Mammary epithelial cell (primary cell): ENCODE measurements at places on chromosomes 6 and 20.

DNA sequence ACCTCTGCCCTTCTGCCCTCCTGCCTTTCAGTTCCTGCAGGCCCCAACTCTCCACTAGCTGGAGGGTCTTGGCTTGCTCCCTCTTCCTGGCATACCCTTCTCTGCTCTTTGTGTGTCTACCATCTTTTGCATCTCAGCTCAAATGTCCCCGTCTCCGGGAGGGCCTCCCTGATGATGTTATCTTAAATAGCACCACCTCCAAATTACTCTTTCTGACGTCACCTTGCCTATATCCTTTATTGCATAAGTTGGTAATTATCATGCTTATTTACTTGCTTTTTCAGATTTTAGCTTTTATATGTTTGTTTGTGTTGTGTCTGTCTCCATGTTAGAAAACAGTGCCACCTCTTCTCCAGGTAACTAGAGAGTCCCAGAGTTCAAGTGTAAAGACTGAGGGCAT is 36.0 kb upstream of the FYN start:
- DNase-seq = no peak

DNA sequence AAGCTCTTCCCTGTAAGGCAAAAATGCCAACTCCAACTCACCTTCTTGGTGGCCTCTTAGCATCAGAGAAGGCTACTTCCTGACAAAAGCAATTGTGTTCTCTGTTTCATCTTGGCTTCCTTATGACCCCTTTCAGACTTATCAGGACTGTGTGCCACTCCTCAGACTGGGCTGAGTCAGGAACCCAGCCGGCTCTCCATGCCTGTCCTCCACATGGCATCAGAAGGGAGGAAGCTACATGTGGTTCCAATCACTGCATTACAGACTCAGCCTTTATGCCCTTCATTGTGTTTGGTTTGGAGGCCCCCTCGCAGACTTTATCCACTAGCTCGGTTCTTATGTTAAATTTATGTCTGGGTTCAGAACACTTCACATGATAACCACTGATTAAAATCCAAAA is 142.5 kb downstream of the SLC24A3 start:
- DNase-seq = no peak

DNA sequence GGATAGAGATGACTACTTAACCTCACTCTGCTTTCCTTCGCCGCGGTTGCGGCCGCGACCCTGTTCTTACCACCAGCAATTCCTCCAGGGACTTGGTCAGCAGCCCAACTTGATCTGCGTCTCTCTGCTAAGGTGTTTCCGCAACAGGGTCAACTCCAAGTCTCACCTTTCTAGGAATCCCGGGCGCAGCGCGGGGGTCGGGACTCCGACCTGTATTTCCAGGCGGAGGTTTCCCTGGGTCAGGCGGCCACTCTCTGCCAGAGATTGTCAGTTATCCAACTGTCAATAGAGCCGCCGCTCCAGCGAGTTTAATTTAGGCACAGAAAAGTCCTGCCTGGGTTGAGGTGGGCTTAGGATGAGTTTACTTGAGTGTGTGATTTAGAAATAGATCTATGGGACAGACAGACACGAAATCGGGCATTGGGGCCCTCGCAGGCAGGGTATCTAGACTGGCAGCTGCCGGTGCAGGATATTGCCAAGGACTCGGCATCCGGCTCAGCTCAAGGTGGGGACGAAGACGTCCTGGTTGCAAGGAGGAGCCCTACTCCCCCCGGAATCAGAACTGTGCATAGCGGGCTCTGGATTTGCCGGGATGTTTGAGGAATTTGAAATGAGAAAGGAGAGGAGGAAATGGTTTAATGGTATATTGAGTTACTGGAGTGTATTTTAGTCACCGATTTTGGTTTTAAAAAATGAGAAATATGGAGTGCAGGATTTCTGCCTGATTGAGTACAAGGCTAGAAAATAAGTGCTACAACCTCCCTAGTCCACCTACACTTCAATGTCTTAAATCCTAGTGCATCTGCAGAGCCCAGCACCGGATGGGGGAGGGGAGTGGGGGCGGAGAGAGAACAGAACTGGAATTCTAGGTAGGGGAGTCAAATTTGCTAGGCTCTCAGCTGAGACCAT is 23.7 kb downstream of the POM121L2 start:
- DNase-seq = no peak

- no peak for DNase-seq
These were observed 179.9 kb downstream of the CDC5L start for GRCh38 chr6:44567406-44567805.

- DNase-seq = no peak
These were observed 169.5 kb upstream of the THEMIS start for GRCh38 chr6:128070406-128070805.

DNA sequence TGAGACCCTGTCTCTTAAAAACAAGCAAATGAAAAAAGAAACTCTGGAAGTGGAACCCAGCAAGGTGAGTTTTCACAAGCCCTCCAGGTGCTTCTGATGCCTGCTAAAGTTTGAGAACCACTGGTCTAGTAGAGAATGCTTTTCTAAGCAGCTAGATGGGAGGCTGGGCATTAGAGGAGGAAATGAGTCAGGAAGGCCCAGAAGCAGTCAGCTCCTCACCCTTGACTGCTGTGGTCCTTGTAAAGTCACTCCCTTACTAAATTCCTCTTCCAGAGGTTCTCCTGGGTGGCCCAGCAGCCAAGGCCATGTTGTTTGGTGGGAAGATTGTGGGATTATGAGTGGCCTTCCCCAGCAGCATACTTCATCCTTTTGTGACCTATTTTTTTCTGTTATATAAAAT is 52.0 kb upstream of the FYN start:
- peak; percentile 60 for DNase-seq

DNA sequence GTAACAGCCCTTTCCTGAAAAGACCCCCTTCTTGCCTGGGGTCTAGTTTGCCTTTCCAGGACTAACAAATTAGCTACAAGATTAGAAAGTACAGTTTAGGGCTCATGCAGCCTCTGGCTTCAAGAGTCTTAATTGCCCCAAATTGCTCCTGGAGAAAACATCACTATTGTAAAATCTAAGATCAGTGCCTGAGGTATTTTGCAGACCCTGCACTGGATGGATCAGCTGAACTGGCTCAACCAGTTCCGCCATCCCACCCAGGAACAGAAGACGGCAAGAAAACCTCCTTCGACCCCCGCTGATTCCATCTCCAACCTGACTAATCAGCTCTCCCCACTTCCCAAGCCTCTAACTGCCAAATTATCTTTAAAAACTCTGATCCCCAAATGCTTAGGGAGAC is 236.5 kb upstream of the KCNG1 start:
- DNase-seq = no peak

GRCh38 chr20:32206760-32207625 is 550 bp downstream of the PLAGL2 start:
- DNase-seq = no peak

DNA sequence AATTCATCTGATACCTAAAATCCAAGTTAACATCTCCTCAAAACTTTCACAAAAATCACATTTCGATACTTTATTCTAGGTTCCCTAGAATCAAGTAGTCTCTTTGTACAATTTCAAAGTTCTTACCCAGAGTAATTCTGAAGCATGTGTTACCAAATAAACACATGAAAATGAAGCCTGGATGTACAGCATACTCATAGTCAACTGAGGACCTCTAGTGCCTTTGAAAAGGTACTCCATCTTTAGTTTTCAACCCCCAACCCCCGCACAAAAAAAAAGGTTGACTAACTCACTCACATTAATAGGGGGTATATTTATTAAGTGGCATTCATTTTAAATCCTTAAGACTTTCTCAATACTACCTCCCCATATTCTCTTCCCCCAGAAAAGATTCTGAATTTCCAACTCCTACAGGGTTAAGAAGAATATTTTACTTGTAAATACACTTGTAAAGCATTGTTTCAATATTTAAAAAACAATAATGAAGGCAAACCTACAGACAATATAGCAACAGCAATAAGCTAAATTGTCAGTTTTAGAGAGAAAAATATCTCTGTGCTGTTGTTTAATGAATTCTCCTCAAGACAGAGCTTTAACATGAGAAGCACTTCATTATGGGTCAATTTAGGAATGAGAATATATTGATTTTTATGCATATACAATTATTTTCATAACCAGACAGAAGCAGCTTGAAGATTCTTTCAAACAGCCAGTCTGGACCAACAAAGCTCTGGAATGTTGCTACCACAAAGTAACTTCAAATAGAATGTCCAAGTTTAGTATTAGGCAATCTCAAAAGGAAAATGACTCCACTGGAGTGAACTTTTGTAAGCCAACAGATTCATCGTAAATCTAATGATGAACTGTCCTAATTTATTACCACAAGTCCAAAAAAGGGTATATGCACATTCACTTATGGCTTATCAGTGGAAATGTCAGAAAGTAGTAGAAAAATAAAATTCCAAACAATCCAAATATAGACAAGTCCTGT is 3.3 kb downstream of the PLN start:
- DNase-seq = peak; percentile 37

- DNase-seq = no peak
These were observed 102.0 kb downstream of the SMLR1 start for GRCh38 chr6:130929036-130929678.

DNA sequence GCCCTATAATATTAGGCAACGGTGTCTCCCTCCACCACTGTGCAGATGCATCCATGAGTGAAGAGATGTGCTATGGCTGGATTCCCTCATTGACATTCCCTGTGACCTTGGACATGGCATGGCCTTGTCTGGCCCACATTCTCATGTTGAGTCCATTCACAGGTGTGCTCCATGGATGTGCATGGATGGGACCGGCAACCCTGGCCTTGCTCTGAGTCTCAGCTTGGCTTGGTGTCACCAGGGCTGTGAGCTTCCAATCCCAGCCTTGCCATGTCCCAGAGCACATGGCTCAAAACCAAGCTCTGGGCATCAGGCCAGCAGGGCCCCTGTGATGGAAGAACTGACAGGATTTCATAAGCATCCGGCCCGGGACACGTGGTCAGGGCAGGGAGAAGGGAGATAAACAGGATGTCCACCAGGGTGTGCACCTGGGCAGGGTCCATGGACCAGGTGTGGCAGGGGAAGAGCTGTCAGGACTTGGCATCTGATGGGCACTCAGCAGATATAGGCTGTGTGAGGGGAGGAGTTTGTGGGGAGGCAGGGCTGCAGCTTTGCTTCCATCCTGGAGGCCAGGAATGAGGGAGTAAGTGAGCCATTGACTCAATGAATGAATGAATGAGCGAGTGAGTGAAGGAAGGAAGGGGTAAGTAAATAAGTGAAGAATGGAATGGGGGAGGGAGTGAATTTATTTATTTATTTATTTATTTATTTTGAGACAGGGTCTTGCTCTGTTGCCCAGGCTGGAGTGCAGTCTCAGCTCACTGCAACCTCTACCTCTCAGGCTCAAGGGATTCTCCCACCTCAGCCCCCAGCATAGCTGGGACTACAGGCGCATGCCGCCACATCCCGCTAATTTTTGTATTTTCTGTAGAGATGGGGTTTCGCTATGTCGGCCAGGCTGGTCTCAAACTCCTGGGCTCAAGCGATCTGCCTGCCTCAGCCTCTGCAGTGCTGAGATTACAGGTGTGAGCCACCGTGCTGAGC is 15.7 kb downstream of the NRSN2 start:
- DNase-seq = peak; percentile 95

DNA sequence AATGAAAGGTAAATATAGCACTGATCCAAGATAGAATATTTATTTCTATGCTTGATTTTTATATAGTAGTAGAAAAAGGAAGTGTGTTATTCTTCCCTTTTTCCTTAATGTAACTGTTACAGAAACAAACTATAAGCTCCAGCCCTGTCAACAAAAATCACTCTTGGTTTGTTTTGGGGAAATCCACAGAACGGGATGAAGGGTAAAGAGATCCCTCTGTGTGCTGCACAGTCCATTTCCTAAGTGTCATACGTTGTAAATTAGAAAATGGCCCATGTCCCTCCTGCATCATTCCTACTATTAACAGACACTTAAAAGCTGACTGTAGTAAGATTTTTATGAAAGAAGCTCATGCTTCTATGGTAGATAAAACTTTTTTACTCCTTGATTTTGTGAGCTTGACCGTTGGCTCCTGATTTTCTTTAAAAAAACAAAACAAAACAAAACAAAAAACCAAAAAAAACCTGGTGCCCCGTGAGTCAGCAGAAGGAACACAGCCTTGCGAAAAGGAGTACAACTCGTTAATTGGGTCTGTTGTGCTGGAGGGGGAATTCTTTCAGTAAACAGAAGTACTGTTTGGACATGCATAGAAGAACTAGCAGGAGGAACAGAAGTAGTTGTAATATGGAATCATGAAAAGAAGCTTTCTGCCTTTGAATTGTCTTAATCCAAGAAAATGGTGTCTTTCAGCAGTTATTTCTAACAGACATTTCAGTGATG is 67.5 kb downstream of the RTN4IP1 start:
- DNase-seq = peak; percentile 74

DNA sequence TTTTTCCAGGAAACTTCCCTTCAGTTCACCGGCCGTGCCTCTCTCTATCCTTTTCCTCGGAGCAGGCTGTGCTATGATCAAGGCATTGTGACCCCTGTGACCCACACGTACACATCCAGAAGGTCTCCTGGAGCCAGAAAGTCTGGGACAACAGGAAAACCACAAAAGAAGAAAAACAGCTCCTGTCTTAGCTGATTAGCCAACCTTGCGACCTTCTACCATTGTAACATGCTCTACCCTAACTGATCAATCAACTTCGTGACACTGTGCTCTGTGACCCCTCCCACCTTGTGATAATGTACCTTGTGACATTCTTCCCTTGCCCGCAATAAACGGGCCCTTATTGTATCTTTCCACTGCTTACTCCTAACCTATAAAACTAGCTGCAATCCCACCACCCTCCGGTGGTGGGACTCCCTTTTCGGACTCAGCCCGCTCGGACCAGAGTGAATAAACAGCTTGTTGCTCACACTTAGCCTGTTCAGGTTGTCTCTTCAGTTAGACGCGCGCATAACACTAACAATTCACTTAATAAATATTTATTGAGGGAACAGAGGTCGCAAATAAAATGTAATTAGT is 24.2 kb downstream of the ZNF311 start:
- peak; percentile 62 for DNase-seq

DNA sequence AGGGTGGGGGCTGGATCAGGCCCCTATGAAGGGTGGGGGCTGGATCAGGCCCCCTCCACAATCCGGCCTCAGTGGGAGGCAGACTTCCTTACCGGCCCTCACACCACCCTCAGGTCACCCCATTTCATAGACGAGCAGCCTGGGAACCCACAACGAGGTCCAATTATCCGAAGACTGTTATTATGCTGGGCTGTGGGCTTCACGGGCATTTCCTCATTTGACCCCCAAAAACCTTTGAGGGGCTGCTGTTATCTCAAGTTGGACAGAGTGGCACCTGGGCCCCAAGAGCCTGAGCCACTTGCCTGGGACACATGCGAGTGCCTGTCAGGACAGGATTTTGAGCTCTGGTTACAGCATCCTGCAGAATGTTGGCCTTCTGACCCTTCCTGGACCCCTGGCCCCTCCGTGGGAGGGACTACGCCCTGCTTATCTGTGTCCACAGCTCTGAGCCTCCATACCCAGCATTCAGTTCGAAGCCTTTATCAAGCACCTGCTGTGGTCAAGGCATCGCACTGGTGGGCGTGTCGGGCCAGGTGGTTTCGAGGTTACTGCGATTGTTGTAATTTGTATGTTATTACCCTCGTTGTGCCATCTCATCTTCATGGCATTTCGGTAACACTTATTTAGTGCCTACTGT is 34.5 kb upstream of the PCMTD2 start:
- DNase-seq = no peak

- DNase-seq = no peak
These were observed 649.7 kb upstream of the GJE1 start for GRCh38 chr6:141482796-141483597.
